MG63 (cell line): ENCODE measurements at places on chromosomes 5 and 9. TPM values are rescaled to one million over a fixed set of nuclear protein-coding genes. Genes with fewer than 3 reads are reported as not detected.
A peak's percentile ranks its signal among the peaks of the same experiment; 100 is the strongest.

DNA sequence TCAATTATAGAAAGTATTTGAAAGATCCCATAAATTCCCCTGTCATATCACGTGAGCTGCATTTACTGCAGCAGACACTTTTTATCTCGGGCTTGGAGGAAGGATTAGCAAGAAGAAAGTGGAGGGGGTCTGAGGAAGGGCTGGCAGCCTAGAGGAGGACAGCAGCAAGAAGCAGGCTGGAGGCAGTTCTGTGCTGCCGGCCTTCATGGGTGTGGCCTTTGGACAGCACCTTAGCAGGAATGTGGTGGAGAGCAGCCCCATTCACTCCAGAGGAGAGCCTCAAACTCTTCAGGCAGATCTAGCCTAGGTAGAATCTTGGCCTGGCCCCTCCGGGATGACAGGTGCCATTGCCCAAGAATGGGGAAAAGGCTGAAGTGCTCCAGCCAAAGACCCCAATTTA is 89.8 kb upstream of the GABRP start:
- DNase-seq: peak; percentile 10

DNA sequence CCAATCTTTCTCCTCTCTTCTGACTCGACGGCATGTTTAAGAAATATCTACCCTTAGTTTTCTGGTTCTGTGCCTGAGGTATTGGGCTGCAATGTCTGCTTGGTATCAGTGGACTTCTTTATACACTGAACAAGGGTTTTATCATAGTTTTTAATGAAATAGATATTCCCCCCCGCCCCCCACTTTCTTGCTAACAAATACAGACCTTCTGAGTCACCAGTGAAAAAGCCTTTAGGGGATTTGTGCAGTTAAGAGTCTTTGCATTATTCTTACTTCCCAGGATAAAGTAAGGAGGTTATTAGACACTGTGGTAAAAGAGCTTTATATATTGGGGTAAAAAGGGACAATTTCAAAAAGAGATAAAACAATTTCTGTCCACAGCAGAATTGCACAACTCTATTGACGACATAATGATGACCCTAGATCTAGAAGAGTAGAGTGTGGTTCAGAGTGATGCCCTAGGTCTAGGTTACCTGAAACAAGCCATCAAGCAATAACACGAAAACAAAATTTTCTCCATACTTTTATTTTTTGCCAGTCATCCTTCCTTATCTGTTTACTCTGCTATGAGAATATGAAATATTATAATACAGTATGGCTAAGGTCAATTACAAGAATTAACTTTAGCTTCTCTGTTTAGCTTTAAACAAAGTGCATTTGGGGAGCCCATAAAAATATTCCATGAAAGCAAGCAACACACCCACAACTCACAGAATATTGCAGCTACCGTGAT is 110.7 kb downstream of the PLK2 start:
- DNase-seq: no peak

DNA sequence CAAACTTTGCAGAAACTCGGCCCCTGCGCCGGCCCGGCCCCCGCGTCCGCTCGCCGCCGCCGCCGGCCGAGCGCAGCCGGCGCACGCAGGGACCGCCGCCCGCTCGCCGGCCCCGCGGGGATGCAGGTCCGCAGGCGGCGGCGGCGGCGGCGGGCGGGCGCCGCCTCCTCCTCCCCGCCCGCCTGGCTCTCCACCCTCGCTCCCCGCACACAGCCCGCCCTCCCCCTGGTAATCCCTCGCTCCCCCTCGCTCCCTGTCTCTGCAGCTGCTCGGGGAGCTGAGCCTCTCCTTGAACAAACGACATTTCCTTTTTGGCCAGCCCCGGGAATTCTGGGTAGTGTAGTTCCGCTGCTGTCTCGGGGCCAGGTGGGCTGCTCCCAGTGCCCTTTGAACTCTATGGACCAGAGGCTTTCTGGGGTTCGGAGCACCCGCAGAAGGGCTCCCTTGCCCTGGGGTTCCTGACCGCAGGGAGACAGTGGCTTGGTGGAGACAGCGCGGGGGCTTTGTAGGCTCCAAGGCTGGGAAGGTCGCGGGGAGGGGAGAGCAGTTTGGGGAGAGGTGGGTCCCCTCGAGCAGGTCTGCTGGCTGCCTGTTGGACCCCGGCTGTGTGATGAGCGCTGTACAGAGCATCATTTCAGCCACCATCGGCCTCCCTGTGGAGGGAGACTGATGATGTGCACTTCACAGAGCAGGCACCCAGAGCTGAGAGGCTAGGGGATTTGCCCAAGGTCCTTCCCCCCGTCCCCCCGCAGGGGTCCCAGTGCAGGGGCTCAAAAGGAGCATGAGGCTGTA is 1.8 kb upstream of the FAM78A start:
- DNase-seq: peak; percentile 81

Gene PALM2AKAP2
- 0.07 and 0.56 TPM in 2 replicates for total RNA-seq

- DNase-seq: no peak
These were observed 153 bp downstream of the ADAMTS2 start for GRCh38 chr5:179345183-179345432.

DNA sequence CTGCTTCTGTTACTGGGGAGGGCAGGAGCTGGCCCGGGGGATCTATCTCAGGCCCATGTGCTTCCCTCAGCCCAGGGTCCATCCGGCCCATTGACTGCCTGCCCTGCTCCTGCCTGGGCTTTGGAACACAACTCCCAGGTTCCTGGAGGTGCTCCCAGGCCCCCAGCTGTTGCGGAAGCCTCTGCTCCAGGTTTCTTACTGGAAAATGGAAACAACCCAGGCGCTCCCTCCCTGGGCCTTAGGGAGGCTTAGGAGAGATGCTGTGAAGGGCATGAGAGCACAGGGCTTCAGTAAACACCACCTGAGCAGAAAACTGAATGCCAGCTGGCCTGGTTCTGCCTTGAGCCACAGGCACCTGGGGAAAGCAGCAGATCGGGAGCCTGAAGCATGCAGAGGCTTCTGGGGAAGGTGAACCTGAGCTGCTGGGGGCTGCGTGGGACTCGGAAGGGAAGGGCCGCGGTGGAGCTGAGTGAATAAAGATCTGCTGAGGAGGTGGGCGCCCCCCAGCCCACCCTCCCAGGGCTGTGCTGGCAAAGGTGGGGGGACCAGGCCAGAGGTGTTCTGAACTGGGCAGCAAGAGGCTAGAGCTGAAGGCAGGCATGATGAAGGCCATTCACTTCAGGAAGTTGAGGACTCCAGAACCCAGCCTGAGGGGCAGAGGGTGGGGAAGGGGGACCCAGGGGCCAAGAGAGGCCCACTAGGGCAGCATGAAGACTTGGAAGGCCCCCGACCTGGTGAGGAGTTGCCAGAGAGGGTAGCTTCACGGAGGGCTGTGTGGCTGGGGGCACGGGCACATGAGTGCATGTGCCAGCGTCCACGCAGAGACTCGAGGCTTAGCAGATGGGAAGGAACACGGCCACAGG is 64.8 kb downstream of the SHB start:
- DNase-seq: no peak

DNA sequence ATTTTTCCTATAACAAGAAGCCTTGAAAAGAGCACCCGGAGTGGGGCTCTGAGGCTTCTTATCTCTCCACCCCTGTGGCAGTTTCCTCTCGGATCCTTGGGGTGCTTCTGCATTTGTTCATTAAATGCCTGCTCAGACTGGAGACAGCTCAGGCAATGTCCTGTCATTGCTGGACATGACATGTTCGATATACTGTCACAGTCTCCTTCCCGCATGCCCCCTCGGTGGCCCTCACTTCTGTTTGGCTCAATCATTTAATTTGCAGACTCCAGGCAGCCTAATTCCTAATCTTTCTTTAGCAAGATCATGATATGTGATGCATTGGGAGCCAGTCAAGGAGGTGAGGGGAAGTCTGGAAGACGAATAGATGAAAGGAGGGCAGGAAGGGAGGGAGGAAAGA is 37.5 kb upstream of the CPEB4 start:
- DNase-seq: no peak

Gene BARHL1
- total RNA-seq: not detected in 2 replicates

Gene NUTM2G
- not detected in 2 replicates for total RNA-seq

DNA sequence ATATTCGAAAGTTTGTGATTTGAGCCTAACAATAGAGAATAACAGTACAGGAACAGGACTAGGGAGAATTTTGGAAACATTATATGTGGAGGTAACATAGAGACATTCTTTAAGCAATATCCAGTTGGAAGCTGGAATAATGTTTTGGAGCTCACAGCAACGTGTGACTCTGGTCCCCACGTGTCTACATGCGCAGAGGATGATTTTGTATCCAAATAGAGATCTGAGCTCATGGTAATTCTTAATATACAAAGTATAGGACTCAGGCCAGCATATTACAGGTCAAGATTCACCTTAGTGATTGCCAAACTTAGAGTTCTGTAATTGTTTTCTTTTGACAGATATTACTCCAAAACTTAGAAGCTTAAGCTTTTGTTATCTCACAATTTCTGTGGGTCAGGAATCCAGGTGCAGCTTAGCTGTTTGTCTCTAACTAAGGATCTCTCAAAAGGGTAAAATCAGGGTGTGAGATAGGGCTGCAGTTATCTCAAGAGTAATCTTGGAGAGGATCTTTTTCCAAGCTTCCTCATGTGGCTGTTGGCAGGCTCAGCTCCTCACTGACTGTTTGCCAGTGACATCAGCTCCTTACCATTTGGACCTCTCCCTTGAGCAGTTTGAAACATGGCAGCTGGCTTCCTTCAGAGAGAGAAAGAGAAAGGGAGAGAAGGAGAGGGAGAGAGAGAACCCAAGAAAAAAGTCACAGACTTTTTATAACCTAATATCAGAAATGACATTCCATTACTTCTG is 272.0 kb upstream of the ZNF462 start:
- peak; percentile 36 for DNase-seq

DNA sequence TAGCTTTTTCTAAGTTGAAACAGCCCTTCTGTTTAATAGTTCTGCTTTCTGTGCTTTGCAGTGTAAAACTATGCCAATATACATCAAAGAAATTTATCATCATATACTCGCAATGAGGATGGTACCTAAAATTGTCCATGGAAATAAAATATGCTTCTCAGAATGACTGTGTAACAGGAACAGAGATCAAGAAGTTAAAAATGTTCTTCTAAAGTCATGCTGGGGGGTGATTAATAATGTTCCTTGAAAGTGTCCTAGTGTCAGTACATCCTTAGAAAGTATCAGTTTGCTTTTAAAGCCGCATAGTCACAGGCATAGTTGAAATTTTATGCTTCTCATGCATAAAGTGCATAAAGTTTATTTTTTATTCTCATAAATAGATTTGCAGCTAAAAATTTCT is 4.0 kb upstream of the LRRC70 start:
- DNase-seq: no peak

- no peak for DNase-seq
These were observed 134.8 kb upstream of the LARP1 start for GRCh38 chr5:154620411-154620810.

DNA sequence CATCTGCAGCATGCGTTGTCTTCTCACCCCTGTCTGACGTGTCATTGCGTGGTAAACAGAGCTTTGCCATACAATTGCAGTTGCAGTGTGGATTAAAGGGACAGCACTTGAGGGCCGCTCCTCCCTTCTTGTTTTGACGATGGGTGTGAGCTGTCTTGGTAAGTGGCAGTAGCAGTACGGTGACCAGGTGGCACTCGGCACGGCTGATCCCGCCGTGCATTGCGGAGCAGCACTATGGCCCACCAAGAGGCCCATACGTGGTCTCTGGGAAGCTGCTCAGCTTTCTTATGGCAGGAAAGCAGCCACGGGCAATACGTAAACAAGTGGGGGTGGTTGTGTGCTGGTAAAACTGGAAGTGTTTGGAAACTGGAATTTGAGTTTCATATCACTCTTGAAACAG is 25.1 kb downstream of the EHMT1 start:
- DNase-seq: no peak

DNA sequence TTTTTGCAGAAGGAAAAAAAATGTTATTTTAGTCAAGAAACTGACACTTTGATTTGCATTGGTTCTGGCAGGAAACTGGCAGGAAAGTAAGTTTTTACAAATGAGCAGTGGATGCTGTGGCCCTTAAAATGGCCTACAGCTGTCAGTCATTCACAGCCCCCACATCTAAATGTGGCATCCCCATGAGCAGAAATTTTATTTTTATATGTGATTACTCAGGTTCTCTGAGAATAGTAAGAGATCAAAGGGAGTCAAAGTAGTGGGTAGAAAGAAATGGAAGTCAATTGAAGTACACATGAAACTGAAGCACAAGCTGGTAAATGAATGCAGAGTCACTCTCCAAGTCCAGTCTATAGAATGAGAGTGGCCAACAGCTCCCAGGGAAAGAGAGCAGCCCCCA is 80.3 kb downstream of the ENC1 start:
- DNase-seq: no peak

GRCh38 chr9:12368569-12368968 is 324.6 kb upstream of the TYRP1 start:
- DNase-seq: no peak

GRCh38 chr5:40781843-40782409 is 16.2 kb downstream of the PRKAA1 start:
- peak; percentile 46 for DNase-seq

- DNase-seq: peak; percentile 37
These were observed 74.5 kb upstream of the BARHL1 start for GRCh38 chr9:132507670-132508469.

DNA sequence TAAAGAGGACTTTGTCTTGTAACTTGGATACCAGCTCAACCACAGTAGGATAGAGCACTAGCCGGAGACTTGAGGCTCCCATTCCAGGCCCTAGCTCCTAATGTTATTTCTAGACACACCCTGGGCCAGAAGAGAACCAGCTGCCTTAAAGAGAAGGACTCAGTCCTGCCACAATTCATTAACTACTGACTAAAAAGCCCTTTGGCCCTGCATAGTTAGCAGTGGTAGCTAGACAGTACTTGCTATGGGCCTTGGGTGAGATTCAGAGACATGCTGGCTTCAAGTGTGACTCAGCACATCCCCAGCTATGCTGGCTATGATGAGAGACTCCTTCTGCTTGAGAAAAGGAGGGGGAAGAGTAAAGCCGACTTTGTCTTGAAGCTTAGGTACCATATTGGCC is 47.3 kb downstream of the TMEM167A start:
- peak; percentile 32 for DNase-seq

DNA sequence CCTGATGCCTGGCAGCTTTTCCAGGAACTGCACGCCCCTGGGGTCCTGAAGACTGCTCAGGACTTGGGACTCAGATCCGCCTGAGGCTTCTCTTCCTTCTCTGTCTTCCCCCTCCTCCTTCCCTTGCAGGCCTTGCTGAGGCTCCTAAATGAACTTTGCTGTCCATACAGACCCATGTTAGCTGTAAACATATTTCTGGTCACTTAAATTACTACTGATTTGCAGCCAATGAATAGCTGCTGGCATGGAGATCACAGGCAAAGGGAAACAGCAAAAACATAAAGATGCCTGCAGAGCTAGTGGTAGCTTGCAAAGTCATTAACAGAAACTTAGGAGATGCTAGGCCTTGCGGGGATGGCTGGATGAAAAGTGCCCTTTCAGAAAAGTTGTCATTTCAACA is 261.9 kb downstream of the GADD45G start:
- DNase-seq: no peak

Gene ARID3C
- total RNA-seq: 0.16 TPM in 1 of 2 replicates, not detected in the other

DNA sequence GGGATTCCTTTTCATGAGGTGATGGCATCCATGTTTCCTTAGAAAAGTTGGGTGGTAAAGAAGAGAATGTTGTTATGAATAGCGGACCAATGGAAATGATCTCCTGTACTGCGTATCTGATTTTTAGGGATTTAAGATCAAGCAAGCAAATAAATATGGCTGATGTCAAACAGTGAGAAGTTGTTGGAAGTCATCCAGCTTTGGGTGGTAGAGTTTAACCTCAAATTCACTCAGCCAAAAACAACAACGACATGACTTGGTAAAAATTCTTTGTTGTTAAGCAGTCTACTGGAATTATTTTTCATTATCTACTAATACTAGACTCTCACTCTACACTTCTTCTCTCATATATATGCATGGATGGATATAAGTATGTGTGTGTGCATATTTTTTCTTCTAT is 426.5 kb downstream of the CTNND2 start:
- DNase-seq: no peak

Gene CBY3
- total RNA-seq: not detected in 2 replicates

- DNase-seq: no peak
These were observed 708.0 kb upstream of the GRAMD2B start for GRCh38 chr5:125715216-125715615.

Gene COL27A1
- total RNA-seq: 1.1 and 1.3 TPM in 2 replicates
